SK-N-SH (cell line): ENCODE measurements at places on chromosomes 5 and 9. TPM values are rescaled to one million over a fixed set of nuclear protein-coding genes. Genes with fewer than 3 reads are reported as not detected.

The SH2D3C gene
- 0.15 and 0.52 TPM in 2 replicates for polyA plus RNA-seq

The PITX1 gene
- not detected in 2 replicates for polyA plus RNA-seq

The FBXW5 gene
- 78.9 and 85.5 TPM in 2 replicates for polyA plus RNA-seq

GRCh38 chr9:105114964-105115728 is 129.3 kb upstream of the SLC44A1 start:
- no peak overlapping the region for H3K4me3 ChIP-seq
- H3K27ac ChIP-seq: no peak overlapping the region
- no peaks in the 10 kb centered on the region for H3K36me3 ChIP-seq
- H3K4me1 ChIP-seq: no peaks in the 10 kb centered on the region

DNA sequence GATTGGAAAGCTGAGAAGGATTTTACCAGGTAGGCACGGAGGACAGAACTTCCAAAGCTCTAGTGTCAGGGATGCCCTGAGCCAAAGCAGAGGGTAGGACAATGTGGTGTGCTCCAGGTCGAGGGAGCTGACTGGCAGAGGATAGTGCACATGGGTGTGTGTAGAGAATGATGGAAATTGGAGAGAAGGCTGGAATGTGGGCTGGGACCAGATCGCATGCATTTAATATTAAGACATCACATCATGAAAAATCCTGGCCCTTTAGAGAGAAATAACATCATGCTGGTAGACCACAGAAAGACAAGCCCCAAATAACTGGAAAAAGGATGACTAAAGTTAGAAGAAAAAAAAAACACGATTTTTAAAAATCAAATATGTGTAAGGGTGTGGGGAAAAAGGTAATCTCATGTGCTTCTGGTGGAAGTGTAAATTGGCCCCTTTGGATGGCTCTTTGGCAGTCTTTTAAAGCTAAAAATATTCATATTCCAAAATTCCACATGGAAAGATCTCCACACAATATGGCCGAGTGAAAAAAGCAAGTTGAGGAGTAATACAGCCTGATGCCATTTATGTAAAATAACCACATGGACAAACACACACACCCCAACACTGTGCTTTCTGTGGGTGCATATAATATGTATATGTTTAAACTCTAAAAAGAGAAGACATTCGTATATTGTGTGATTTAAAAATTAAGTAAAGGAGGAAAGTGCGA is 67.0 kb upstream of the TGFBR1 start:
- no peak for DNase-seq
- no peak overlapping the region for H3K4me3 ChIP-seq
- no peaks in the 10 kb centered on the region for H3K27me3 ChIP-seq
- no peaks in the 10 kb centered on the region for H3K36me3 ChIP-seq
- no peak overlapping the region for H3K27ac ChIP-seq

DNA sequence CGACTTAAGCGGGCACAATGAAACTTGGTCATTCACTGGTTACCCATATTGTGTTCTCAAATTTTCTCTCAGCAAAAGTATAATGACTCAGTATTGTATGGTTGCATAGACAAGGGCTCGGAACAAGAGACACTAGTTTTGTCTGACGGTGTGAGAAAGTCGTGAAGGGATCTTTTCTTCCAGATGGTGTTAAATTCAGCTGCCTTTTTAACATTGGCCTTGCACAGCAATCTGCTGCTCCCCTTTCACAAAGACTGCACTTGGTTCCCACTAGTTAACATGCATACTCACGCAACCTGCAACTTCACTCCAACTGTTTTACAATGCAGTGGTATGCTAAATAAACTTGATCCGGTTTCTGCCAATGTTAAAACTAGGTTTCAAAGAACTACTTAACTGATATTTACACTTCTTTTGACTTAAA is 219.2 kb downstream of the MEF2C start:
- H3K36me3 ChIP-seq: no peaks in the 10 kb centered on the region
- no peak overlapping the region for H3K27ac ChIP-seq
- no peak for DNase-seq
- H3K4me1 ChIP-seq: peaks cover 9% of the 10 kb centered on the region; the same call in 1 of the 2 replicates
- H3K27me3 ChIP-seq: peaks cover 66% of the 10 kb centered on the region

DNA sequence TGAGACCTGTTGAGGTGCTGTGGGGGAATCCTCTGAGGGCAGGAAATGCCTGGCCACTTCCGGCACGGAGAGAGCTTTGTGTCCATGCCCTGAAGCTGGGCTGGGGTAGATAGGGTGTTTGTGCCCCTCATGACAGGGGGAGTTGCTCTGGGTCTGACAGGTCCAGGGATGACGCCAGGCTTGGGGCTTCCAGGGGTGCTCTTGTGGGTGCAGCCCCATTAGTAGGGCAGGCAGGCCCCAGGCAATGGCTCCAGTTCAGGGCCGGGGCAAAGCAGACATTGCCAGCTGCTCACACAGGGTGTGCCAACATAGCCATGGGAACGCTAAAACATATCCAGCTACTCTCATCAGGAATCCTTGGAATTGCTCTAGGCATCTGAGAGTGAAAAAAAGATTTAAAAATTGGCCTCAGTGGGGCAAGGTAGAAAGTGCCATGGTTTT is 21.1 kb downstream of the PITX1 start:
- H3K27me3 ChIP-seq: no peaks in the 10 kb centered on the region; the same call in 1 of the 2 replicates
- no peaks in the 10 kb centered on the region for H3K36me3 ChIP-seq
- H3K27ac ChIP-seq: no peak overlapping the region
- H3K4me3 ChIP-seq: no peak overlapping the region
- no peaks in the 10 kb centered on the region for H3K4me1 ChIP-seq

DNA sequence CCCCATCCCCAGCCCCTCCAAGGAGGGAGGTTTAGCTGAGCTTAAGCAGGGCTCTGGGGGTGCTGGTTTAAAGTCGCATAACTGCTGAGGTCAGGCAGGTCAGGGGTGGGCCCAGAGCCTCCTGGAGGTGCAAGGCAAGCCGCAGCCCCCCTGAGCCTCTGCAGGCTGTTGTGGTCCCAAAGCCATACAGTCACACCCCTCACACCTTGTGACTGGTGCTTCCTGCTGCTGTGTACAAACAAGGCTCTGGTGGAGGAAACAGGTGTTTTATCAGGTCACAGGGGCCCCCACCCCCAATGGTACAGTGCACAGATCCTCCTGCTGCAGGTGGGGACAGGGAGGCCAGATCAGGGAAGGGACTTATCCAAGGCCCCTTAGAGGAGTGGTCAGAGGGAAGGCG is 8.0 kb downstream of the TCF7 start:
- H3K4me1 ChIP-seq: peaks cover 63% of the 10 kb centered on the region
- H3K27me3 ChIP-seq: no peaks in the 10 kb centered on the region
- DNase-seq: no peak
- H3K4me3 ChIP-seq: no peak overlapping the region

GRCh38 chr5:76938177-76938576 is 14.7 kb upstream of the CRHBP start:
- H3K4me1 ChIP-seq: no peaks in the 10 kb centered on the region; the same call in 1 of the 2 replicates
- no peak overlapping the region for H3K4me3 ChIP-seq
- no peak for DNase-seq

- H3K4me3 ChIP-seq: no peak overlapping the region
- peak; percentile 73 for DNase-seq
- H3K27ac ChIP-seq: no peak overlapping the region
- peaks cover 4% of the 10 kb centered on the region; the same call in 1 of the 2 replicates for H3K4me1 ChIP-seq
These were observed 30.1 kb upstream of the PDE8B start for GRCh38 chr5:77180167-77181081.

DNA sequence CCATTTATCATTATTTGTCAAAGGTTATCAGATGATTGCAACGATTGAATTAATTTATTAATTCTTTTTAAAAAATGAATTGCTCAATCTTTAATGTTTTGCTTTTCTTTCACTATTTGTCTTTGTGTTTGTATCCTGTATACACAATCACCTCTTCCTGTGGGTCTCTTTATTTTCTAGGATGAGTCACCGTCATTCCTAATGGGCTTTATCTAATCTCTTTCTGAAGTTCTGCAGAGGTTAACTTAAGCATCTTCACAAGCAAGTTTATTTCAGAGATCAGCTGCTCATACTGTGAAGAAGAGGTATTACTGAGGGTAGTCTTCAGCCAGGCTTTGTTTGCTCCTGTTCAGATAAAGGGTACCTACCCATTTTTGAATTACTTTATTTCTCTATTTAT is 323.9 kb downstream of the NNT start:
- H3K27ac ChIP-seq: no peak overlapping the region
- DNase-seq: no peak
- no peak overlapping the region for H3K4me3 ChIP-seq

GRCh38 chr5:89105836-89106235 is 222.9 kb upstream of the MEF2C start:
- H3K4me3 ChIP-seq: no peak overlapping the region
- no peak for DNase-seq
- no peaks in the 10 kb centered on the region for H3K4me1 ChIP-seq

DNA sequence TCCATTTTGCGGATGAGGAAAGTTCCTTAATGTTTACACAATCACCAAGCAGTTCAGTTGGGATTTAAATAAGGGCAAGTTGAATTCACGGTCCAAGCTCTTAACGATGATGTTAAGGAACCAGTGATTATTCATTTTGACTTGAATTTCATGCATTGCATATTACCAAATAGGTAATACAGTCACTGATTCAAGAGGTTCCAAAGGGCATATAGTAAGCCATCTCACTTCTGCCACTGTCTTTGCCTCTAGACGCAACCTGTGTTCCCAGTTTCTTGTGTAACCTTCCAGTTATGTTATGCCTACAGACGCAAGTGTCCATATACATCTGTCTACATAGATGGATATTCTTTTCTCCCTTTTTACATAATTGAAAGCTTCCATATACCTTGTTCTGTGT is 39.9 kb upstream of the EPB41L4B start:
- H3K4me1 ChIP-seq: no peaks in the 10 kb centered on the region
- no peak overlapping the region for H3K27ac ChIP-seq
- peaks cover 4% of the 10 kb centered on the region; the same call in 1 of the 2 replicates for H3K27me3 ChIP-seq
- no peak for DNase-seq
- H3K36me3 ChIP-seq: no peaks in the 10 kb centered on the region
- no peak overlapping the region for H3K4me3 ChIP-seq

DNA sequence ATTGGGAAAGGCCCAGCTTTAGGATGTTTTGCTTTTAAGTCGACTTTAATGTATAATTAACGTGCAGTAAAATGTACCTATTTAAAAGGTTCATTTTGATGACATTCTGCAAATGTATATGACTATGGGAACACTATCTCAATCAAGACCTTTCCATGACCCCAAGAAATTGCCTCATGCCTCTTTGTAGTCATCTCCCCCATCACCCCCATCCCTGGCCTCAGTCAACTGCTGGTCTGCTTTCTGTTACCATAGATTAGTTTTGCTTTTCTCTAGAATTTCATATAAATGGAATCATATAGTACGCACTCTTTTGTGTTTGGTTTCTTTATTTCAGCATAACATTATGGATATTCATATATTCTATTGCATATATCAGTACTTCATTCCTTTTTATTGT is 80.7 kb upstream of the C9orf72 start:
- H3K27me3 ChIP-seq: no peaks in the 10 kb centered on the region
- no peaks in the 10 kb centered on the region for H3K36me3 ChIP-seq
